ENCODE measurements at places on chromosomes 5 and 9. TPM values are rescaled to one million over a fixed set of nuclear protein-coding genes. Genes with fewer than 3 reads are reported as not detected.

- DNase-seq, result no peak
Observed at GRCh38 chr5:109656829-109657228, 32.9 kb upstream of the MAN2A1 start.

PCA3 gene
- not detected for total RNA-seq

DNA sequence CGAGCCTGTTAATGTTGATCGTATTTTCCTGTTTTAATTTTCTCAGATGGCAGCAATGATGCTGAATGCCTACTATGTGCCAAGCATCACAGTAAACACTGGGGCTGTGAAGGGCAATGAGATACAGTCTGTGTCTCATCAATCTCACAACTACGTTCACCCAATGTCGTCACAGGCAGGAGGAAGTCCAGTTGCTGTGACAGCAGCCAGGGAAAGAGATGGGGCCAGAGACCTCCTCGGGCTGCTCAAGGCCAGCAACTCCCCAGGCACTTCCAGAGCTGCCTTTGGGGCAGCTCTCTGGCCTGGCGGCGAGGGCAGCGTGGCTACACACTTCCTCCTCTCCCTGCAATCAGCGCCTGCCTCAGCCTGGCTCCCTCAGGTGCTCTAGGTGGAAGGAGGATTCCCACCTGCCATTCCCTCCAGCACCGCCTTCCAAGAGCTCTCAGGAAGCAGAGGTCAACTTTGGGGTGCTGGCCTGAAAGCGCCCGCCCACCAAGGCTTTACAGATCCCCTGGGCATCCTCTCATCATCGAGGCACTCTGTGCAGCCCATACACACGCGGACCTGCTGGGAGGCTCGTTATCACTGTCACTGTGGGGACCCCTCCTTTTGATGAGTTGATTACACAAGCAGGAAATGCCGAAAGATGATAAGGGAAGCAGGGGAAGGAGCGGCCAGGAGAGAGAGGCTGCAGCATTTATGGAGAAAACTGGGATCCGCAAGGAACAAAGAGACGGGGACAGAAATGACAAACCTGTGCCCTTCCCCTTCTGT lies 159.2 kb downstream of the ZDHHC21 start:
- peak; percentile 8 for DNase-seq

CLIC3 gene
- total RNA-seq, result 0.56 TPM

FOXE1 gene
- total RNA-seq, result 0.45 TPM

DNA sequence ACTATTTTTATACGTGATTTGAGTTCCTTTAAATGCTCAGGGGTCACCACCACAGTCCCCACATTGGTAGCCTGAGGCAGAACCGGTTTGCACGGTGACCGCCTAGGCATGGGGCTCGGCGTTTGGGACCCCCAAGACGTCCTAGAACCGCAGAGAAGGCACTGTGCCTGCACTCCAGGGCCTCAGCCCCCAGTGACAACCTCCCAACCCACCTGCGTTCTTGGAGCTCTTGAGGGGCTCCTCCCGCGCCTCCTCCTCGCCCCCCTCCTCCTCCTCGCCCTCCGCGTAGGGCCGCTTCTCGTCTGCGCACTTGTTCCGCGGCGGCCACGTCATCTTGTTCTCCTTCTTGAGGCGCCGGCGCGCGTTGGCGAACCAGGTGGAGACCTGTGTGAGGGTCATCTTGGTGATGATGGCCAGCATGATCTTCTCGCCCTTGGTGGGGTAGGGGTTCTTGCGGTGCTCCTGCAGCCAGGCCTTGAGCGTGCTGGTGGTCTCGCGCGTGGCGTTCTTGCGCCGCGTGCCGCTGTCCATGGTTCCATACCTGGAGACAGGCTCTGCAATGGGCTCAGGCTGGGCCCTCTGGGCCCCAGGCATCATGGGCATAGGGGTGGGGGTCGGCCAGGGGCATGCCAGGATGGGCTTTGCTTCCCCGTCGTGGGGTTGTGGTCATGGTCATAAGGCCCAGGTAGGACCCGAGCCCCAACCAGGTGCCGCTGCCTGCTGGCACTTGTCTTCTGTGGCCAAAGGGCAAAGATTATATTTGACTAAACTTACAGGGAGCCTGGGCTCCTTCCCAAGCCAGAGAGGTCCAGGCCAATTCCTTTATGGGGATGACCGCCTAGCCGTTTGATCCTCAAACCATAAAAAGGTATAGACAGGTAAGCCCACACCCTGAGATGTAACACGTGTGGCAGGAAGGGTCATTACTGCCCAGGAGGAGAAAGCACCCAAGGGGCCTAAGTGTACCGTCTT lies 3.1 kb downstream of the IRX4 start:
- peak; percentile 38 for DNase-seq

- peak; percentile 24 for DNase-seq
Observed at GRCh38 chr5:9283473-9283872, 262.4 kb downstream of the SEMA5A start.

DNA sequence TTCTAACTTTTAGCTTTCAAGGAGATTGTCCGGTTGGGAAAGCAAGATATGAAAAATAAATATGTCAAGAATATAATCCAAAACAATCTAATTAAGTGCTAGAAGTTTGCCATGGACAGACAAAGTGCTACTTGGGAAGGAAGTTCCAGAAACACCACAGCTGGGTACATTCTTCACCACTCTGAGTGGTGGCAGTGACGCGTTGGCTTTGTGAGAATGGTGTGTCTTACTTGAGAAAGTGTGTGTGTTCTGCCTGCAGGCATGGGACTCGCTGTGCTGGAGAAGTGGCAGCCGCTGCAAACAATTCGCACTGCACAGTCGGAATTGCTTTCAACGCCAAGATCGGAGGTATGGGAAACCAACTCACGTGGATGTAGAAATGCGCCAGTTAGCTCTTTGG lies 177.2 kb downstream of the PCSK5 start:
- no peak for DNase-seq

DNA sequence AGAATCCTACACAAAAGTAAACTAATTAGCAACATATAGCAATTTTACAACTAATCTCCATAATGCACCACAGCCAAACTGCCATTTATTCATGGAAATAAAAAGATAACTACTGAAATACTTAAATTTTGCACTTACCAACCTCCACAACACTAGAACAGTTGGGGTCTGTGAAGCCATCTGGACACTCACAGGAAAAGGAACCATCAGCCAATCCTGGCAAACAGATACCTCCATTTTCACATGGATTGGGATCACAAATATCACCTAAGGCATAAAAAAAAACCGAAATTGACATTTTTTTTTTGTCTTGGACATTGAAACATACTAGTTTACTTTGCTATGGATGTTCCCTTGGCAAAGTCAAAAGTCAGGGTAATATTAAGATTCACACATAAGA lies 130.7 kb downstream of the EDIL3 start:
- DNase-seq, result no peak

- peak; percentile 14 for DNase-seq
Observed at GRCh38 chr5:179914032-179914755, 6.5 kb upstream of the TBC1D9B start.

TEX48 gene
- not detected for total RNA-seq

F2RL1 gene
- 27.1 TPM for total RNA-seq

GRM6 gene
- not detected for total RNA-seq

ACTBL2 gene
- not detected for total RNA-seq

LOX gene
- 1.8 TPM for total RNA-seq

SNCB gene
- total RNA-seq, result 3.6 TPM

FBXO38 gene
- 45.6 TPM for total RNA-seq

GRCh38 chr5:98341038-98342032 lies 432.1 kb upstream of the RGMB start:
- no peak for DNase-seq

- DNase-seq, result no peak
Observed at GRCh38 chr5:159844267-159845121, 71.8 kb upstream of the ADRA1B start.

DNA sequence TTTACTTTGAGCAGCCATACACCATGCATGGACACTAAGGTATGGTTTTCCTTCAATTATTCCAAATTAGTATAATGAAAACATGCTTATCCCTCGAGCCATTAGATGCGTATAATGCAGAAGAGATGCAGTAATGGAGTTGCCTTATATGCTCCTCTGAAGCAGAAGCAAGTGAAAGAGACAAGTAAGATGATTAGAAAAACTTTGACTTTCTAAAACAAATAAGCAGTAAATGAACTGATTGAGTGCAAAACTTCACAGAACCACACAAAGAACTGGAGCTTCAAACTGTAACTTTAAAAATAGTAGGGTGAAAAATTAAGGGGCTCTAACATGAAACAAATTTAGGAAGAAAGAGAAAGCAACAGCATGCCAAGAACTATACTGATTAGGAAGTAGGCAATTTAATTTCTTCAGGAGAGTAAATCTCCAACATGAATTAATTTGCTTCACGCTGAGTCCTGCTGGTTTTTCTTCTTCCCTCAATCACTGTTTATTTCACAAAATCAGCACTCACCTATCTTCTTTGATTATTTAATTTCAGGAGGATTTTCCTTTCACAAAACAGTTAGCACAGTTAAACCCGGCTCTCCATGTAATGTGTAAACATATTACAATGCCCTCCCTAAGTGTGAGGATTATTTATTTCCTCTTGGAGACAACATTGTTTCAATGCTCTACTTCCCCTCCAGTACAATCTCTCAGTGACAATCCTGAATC lies 90.3 kb upstream of the PAM start:
- DNase-seq, result no peak

LEAP2 gene
- 1.8 TPM for total RNA-seq

DNA sequence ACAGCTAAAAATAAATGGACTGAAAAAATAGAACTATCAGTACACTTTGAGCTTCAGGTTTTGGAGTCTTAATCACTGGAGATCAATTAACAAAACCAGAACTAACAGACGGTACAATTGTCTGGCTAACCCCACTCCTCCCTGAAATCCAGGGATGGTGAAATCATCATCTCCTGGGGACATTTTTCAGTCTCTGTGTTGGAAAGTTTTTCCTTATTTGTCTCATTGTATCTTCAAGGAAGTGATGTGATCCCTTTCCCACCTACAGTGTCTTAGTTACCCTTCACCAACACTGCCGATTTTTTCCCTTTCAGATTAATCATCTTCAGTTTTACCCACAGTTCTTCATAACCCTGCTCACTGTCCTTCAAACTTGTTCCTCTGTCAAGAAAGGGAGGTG lies 81.9 kb downstream of the MAP1B start:
- DNase-seq, result no peak

DNA sequence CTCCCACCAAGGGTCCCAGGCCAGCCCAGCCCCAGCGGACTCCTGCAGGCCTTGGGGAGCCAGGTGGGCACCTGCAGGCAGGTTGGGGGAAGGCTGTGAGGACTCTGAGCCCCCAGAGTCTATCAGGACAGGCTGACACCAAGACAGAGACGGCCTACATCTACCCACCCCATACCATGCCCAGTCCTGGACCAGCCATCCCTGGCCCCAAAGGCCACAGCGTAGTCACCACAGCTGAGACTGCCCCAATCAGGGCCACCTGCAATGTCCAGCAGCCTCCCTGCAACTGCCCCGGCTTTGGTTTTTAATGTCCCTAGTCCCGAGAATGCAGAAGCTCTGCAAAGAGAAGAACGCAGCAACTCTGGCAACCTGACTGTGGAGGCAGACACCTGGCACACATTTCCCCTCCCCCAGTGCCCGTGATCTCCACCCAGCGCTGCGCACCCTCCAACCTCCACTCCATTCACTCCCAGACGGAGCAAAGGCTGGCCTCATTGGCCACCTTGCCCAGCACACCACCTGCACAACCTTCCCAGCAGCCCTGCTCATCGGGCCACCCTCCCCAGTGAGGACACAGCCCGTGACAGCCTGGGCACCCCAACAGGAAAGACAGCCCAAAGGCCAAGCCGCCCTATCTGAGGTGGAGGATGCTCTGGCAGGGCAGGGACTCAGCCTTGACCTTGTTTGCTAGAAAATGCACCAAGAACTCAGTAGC lies 14.9 kb downstream of the ADAMTS2 start:
- DNase-seq, result no peak

DNA sequence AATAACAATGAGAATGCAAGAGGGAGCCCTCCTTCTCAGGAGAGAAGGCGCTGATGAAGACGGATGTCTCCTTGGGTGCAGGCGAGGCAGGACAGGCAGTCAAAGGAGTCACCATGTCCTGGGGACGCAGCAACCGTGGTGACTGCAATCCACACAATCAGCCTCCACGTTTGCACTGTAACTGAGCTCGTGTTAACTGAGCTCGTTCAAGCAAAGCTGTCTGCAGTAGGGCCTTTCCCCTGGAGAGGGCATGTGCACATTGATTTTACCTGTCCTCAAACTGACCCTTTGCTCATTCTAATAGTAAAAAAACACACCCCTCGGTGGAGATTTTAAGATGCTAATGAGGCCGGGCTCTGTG lies 2.8 kb downstream of the SARDH start:
- no peak for DNase-seq

DNA sequence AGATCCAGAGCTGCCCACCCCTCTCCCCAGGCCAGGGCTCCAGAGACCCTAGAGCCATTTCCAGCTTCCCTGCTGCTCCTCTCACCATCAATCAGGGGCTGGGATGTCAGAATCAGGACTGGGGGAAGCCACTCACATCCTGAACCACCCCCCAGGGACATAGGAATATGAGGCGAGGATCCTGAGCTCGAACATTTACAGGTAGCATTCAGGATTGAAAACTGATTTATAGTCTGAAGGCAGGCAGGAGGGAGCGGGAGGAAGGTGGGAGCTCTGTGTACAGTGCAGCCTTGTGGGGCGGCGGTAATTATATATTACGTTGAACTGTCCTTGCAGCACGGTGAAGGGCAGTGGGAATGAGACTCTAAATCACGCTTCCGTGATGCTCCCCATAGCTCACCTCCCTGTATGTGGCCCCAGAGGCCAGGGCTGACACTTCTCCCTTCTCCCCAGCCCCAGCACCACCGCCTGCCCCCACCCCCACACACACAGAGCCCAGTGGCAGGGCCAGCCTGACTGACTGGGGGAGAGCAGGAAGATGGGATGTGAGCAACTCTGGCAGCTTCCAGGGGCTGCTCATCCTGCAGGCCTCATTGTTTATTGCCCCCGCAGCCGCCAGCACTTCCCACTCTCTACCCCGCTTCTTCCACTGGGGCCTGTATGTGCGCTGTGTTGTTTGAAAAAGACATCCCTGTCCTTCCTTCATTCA lies 76.0 kb upstream of the HSPA9 start:
- no peak for DNase-seq

- DNase-seq, result no peak
Observed at GRCh38 chr5:141516672-141517025, 27.8 kb downstream of the PCDHGC5 start.

FSD1L gene
- 10.9 TPM for total RNA-seq

- no peak for DNase-seq
Observed at GRCh38 chr9:95055851-95056551, 261.5 kb downstream of the FANCC start.

All from GM23338 (cell line).